ENCODE measurements at places on chromosomes 1 and 21.

DNA sequence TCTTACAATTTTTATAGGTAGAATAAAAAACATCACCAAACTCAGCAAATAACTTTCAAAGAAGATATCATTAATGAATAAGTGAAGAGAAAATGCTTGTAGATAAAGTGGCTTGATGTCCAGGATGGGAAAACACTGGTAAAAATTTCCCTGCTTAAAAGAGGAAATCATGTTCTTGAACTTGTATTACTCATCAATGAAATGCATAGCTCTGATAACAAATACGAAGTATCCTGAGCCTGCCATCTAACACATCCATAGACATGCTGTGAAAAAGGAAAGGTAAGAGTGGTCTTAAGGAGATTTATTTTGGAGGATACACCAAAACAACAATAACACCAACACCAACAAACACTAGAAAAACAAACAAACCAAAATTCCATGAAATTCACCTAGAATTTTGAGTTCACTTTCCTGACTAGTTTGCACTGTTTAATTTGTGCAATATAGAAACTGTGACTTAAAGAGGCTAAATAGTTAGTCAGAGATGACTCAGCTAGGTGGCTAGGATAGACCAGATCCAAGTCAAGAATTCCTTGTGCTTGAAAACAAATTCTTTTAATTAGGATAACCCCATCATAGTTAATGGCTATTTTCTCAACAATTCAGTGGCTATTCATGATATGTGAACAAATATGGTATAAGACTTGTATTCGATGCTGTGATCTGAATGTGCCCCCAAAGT lies 179.8 kb upstream of the KCNK2 start:
- no peak for DNase-seq

DNA sequence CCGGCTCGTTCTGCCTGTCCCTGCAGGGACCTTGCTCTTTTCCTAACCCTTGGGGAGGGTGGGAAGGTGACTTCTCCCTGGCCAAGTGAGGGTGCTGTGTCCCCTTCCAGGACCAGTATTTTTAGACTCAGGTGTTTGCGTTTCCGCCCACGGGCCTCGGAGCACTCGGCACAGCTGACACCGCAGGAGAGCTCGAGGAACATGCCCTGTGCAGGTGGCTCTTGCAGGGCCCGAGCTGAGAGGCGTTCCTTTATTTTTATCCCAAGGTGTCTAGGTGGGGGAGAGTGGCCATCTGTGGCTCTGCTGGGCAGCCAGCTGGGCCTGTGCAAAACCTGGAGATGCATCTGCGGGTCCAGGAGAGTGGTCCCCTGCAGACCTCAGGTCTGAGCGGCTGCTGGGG lies 16.0 kb downstream of the PLCH2 start:
- peak; percentile 27 for DNase-seq

DNA sequence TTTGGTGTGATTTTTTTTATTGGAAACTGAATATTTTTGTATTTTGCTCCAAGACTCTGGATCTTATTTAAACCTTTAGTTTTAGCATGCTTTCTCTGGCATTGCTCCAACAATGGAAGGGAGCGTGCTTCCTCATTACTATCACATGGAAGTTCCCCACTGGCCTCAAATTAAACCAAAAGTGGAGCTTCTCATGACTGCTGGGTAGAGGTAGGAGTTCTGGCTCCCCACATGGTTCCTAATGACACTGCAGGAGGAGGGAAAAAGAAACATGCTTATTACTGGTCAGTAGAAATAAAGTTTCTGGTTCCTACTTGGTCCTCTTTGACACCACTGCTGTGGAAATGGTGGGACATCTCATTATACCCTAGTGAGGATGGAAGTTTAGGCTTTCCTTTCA lies 310.5 kb downstream of the PTGER3 start:
- DNase-seq = no peak

DNA sequence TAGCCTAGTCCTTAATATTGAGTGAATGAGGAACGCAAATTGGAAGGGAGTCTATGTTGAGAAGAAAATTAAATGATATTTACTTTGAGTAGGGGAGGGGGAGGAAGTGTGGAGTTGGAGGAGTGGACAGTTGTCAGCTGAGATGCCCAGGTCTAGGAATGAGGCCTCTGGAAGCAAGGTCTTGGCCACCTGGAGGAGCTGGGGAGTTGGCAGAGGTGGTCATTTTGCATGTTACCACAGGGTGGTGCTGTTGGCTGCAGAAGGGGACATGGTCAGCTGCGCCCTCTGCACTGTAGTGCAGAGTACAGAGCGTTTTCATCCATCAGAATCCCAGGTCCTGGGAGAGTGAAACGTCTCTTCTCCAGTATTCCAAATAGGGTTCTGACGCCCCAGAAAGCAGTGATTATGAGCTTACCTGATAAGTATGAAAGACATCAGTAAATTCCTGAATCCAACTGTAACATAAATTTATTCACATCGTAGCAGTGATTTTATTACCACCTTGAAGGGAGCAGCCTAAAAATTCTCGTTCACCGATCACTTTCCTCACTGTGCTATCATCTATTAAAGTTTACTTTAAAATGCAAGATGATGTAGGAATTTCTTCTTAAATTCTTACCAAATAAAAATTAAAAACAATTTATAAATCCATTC lies 13.8 kb downstream of the PARK7 start:
- peak; percentile 50 for DNase-seq

DNA sequence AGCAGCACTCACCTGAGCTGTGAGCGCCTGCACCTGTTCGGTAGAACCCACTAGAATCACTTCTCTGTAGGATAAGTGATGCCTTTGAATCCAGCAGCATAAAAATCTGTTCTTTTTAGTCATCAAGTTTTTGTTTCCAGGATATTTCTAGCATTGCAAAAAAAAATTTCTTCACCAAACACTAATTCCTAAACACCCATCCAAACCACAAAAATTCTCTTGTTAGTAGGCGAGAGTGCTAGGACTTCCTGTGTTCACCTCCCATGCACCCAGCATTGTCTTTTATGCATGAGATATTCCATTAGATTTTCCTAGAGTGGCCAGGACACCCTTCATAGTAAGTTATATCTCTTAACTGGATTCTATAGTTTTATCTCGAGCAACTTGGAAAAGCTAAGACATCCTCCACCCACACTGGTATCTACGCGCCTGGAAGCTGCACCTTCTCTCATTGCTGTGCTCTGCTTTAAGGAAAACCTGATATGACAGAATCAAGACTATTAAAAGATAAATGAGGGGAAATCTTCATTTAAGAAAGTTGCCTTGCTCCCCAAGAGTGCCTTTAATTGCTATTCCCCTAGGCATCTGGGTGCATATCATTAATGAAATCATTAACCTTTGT lies 12.3 kb downstream of the SERTAD4 start:
- DNase-seq = no peak

DNA sequence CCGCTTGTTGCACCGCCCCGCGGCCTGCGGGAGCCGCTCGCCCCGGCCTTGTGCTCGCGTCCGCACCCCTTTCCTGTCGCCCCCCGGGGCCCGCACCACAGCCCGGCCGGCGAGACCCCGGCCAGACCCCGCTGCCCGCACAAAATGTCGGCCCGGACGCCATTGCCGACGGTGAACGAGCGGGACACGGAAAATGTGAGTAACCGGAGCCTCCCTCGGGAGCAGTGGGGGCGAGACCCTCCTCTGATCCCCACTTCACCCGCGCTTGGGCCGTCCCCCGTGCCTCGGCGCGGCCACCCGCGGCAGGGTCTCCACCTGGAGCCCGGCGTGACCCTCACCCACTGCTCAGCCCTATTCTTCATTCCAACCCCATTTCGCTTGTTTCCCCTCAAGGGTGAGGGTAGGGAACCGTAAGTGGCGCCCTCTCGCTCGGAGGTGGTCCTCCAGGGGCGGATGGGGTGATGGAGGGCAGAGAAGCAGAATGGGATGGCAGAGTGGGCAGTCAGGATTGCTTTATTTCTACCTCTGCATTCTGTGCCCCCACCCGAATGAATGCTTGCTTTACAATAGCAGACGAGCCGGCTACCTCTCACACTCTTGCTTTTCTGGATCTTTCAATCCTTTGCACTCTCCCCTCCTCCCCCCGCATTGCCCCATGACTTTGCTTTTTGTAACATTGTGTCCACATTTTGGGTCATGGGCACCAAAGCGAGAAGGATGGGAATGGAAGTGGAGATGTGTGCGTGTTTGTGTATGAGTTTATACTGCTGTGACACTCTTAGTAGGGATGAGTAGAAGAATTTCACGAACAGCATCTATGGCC lies 954 bp downstream of the MARK1 start:
- DNase-seq = peak; percentile 39

- DNase-seq = no peak
Measured at GRCh38 chr1:92317836-92318493, 19.1 kb downstream of the RPAP2 start.

GRCh38 chr1:151831605-151832004 lies at the start of gene RORC:
Gene RORC (minus strand): TSS chr1:151831802. CDS start chr1:151831764, 38 bp downstream.
- DNase-seq = no peak

- peak; percentile 25 for DNase-seq
Measured at GRCh38 chr1:110087812-110088738, 17.6 kb upstream of the ALX3 start.

Measured in putamen (tissue), 1 donor.